CD4-positive, CD25-positive, alpha-beta regulatory T cell (primary cell): ENCODE measurements at places on chromosomes 3 and 15. TPM values are rescaled to one million over a fixed set of nuclear protein-coding genes. Genes with fewer than 3 reads are reported as not detected.

The UPK1B gene
- not detected for total RNA-seq

The LRRIQ4 gene
- not detected for total RNA-seq

The CTXND1 gene
- total RNA-seq = not detected

The PLA2G4E gene
- not detected for total RNA-seq

The XCR1 gene
- total RNA-seq = not detected

The FGF12 gene
- total RNA-seq = not detected

DNA sequence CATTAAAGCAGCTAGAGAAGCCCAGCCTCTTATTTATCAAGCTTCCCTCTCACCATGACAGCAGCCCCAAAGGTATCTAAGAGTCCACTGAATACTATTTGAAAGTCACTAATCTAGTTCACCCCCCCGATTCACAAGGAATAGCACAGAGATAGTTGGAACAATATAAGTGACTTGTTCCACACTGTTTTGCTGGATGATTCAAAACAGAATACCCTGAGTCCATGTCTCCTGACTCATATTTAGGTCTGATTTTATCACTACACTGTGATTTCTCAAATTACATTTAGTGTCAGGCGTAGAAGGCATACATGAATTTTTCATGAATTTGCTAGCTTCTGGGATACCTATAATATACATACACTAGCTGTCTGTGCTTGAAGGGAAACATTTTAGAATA lies 18.7 kb upstream of the EOGT start:
- H3K4me3 ChIP-seq = no peak overlapping the region
- H3K27ac ChIP-seq = no peak overlapping the region
- H3K4me1 ChIP-seq = no peaks in the 10 kb centered on the region

DNA sequence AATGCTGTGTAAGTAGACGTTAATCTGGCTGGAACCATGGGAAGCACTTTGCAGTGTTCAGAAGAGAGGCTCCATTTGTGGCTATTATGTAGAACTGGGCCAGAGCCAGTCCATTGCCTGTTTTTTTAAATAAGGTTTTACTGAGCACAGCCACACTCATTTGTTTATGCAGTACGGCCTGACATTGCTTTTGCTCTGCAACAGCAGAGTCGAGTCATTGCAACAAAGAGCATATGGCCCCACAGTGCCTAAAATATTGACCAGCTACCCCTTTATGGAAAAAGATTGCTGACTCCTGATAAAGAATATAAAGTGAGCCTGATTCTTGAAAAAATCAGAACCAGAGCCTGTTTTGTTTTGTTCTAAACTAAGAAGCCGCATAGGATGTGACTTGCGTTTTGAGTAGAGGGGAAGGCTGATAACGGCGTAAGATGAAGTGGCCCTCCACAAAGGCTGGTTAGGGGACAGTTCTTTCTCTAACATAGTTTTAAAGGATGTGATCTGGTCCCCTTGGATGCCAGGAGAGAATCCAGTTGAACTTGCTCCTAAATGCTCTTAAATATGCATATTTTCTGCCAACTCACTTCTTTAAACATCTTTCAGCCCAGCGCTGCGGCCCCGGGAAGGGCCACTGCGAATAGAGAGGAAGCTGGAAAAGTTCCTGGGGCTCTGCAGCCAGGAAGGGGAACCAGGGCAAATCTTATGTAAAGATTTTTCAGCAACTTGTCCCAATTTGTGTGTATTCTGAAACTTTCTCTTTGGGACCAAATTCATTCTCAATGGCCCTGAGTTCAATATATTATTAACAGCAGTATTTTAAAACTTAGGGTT lies 64.5 kb downstream of the GLDN start:
- H3K4me3 ChIP-seq = no peak overlapping the region
- H3K4me1 ChIP-seq = no peaks in the 10 kb centered on the region
- H3K27me3 ChIP-seq = no peaks in the 10 kb centered on the region
- no peaks in the 10 kb centered on the region for H3K36me3 ChIP-seq

- peak; percentile 58 for DNase-seq
- peak overlapping the region; percentile 46 for H3K4me3 ChIP-seq
- no peaks in the 10 kb centered on the region for H3K36me3 ChIP-seq
- no peaks in the 10 kb centered on the region for H3K27me3 ChIP-seq
Measured at GRCh38 chr15:38666865-38667510, 102.4 kb upstream of the RASGRP1 start.

GRCh38 chr15:66982250-66982649 lies 83.2 kb upstream of the SMAD3 start:
- no peak for DNase-seq
- H3K27ac ChIP-seq = no peak overlapping the region
- H3K4me1 ChIP-seq = no peaks in the 10 kb centered on the region

DNA sequence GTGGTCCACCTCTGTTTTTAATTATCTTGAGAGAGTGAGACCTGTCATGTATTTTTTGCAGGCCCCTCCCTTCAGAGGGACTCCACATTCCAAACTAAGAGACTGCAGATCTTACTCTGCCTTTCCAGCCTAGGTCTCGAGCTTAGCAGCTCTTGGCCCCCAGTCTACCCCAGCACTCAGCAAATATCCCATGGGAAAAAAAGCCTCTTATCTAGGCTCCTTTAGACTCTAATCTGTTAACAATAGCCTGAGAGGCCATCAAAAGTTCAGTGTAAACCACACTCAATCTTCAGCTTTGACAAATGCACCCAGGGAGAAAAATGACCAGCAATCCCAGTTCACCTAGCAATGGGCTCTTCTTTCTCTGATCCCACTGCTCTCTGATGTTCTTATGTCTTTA lies 8.6 kb upstream of the BLM start:
- no peak overlapping the region for H3K27ac ChIP-seq
- no peaks in the 10 kb centered on the region for H3K36me3 ChIP-seq
- H3K4me1 ChIP-seq = no peaks in the 10 kb centered on the region
- H3K27me3 ChIP-seq = no peaks in the 10 kb centered on the region
- DNase-seq = no peak

GRCh38 chr3:181497358-181497757 lies 214.4 kb upstream of the SOX2 start:
- no peaks in the 10 kb centered on the region for H3K27me3 ChIP-seq
- H3K27ac ChIP-seq = no peak overlapping the region
- DNase-seq = no peak
- H3K36me3 ChIP-seq = no peaks in the 10 kb centered on the region
- H3K4me3 ChIP-seq = no peak overlapping the region
- no peaks in the 10 kb centered on the region for H3K4me1 ChIP-seq

GRCh38 chr3:159786489-159787177 lies 202.0 kb upstream of the IL12A start:
- no peaks in the 10 kb centered on the region for H3K4me1 ChIP-seq
- no peaks in the 10 kb centered on the region for H3K27me3 ChIP-seq
- no peak for DNase-seq

GRCh38 chr3:171058058-171058457 lies 31.5 kb upstream of the SLC2A2 start:
- no peak for DNase-seq
- no peak overlapping the region for H3K27ac ChIP-seq
- H3K36me3 ChIP-seq = peaks cover 12% of the 10 kb centered on the region
- no peak overlapping the region for H3K4me3 ChIP-seq

GRCh38 chr15:85708402-85708941 lies 86.3 kb downstream of the KLHL25 start:
- no peak for DNase-seq
- H3K4me1 ChIP-seq = peaks cover 63% of the 10 kb centered on the region
- no peaks in the 10 kb centered on the region for H3K27me3 ChIP-seq
- peak overlapping the region; percentile 89 for H3K4me3 ChIP-seq

DNA sequence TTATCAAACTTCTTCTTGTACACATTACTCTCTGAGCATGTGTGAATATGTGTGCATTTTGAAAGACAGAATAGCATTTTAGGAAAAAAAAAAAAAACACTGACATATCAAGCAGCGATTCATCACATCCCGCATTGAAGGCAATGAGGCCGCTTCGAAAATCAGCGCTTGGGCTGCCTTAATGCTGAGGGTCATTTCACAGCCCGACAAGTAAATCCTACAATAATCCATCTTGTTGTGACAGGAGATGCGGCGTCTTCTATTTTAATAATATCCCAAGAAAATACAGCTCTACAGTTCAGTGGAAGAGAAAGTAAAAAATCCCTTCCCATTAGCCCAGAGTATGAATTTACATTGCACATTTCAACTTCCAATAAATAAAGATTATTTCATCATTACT lies 389.2 kb upstream of the GRM7 start:
- H3K4me1 ChIP-seq = no peaks in the 10 kb centered on the region
- H3K27ac ChIP-seq = no peak overlapping the region
- no peak for DNase-seq
- no peak overlapping the region for H3K4me3 ChIP-seq

- H3K27me3 ChIP-seq = no peaks in the 10 kb centered on the region
- no peak for DNase-seq
- no peaks in the 10 kb centered on the region for H3K36me3 ChIP-seq
- no peaks in the 10 kb centered on the region for H3K4me1 ChIP-seq
- no peak overlapping the region for H3K27ac ChIP-seq
Measured at GRCh38 chr3:73216310-73216709, 154.9 kb downstream of the EBLN2 start.

- no peak overlapping the region for H3K27ac ChIP-seq
- H3K4me1 ChIP-seq = no peaks in the 10 kb centered on the region
- no peaks in the 10 kb centered on the region for H3K36me3 ChIP-seq
- no peaks in the 10 kb centered on the region for H3K27me3 ChIP-seq
- no peak for DNase-seq
Measured at GRCh38 chr15:74339371-74339770, 28.1 kb downstream of the CYP11A1 start.

DNA sequence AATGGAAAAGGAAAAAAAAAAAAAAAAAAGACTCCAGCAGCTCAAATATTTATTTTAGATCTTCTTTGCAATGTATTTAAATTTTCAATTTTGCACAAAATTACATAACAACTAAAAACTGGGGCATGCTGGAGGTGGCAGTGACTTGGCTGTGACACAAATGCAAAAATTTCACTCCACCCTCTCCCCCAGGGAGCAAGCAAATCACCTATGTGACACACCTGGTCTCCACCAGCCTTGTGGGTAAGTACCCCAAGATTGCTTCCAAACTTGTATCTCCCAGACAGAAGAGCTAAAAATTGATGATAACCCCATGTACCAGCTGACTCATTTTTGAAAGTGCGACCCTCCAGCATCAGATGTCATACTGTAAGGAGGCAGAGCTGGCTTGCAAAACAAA lies 32.0 kb downstream of the UBE3A start:
- H3K36me3 ChIP-seq = peaks cover 46% of the 10 kb centered on the region
- H3K4me1 ChIP-seq = no peaks in the 10 kb centered on the region
- no peak for DNase-seq
- no peaks in the 10 kb centered on the region for H3K27me3 ChIP-seq

DNA sequence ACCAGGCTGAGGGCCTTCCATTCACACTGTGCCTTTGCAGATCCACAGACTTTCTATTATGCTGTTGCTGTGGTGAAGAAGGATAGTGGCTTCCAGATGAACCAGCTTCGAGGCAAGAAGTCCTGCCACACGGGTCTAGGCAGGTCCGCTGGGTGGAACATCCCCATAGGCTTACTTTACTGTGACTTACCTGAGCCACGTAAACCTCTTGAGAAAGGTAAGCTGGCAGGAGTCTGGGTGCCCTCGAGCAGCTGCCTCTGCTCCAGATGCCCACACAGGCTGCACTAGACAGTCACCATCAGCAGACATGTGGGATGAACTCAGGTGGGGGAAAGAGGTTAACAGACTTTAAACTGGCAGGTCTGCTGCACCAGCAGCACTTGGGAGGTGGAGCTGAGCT lies 8.3 kb downstream of the TF start:
- no peak for DNase-seq
- H3K36me3 ChIP-seq = no peaks in the 10 kb centered on the region
- no peaks in the 10 kb centered on the region for H3K4me1 ChIP-seq
- H3K27ac ChIP-seq = no peak overlapping the region
- no peak overlapping the region for H3K4me3 ChIP-seq

- H3K4me1 ChIP-seq = peaks cover 19% of the 10 kb centered on the region
- H3K36me3 ChIP-seq = no peaks in the 10 kb centered on the region
Measured at GRCh38 chr3:141373768-141374526, 5.6 kb downstream of the ZBTB38 start.

DNA sequence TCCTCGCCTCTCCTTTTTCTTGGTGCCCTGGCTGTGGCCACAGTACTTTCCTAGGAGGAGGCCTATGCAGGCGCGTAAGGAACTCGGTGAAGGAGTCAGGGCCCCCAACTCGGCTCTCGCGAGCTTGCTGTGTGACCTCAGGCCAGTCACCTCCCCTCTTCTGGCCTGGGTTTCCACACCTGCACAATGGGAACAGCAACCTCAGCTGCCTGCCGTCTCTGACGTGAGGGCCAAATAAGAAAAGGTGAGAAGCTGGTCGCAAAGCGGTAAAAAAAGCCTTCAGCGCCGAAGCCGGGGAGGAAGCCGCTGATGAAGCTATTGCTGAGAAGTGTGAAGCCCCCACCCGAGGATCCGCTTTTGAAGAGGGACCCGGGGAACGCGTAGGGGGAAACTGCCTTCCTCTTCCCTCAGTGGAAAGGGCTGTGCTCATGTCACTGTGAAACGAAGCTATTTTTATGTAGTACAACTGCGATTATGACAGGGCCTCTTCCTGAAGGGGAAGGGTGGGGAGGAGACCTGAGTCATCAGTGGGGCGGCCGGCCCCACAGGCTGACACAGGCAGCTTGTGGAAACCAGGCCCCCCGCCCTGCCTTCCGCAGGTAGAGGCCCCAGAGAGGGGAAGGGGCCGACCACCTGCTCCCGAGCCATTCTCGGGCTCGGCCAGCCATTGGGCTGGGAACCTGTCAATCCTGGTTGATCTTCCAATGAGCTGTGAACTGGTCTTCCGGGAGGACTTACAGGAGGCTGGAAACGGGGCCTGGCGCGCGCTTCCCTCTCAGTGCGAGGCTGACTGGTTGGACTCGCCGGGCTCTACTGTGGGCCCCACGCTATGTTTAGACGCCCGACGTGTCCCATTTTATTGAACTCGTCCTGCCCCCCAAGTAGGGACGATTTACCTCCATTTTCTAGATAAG lies 18.0 kb upstream of the ANKDD1A start:
- H3K27me3 ChIP-seq = no peaks in the 10 kb centered on the region
- H3K36me3 ChIP-seq = no peaks in the 10 kb centered on the region
- DNase-seq = peak; percentile 99
- H3K4me3 ChIP-seq = peak overlapping the region; percentile 76
- H3K27ac ChIP-seq = peak overlapping the region; percentile 98

GRCh38 chr15:61314427-61314826 lies 85.3 kb upstream of the RORA start:
- no peaks in the 10 kb centered on the region for H3K27me3 ChIP-seq
- H3K4me1 ChIP-seq = no peaks in the 10 kb centered on the region
- no peaks in the 10 kb centered on the region for H3K36me3 ChIP-seq
- no peak for DNase-seq
- no peak overlapping the region for H3K27ac ChIP-seq

DNA sequence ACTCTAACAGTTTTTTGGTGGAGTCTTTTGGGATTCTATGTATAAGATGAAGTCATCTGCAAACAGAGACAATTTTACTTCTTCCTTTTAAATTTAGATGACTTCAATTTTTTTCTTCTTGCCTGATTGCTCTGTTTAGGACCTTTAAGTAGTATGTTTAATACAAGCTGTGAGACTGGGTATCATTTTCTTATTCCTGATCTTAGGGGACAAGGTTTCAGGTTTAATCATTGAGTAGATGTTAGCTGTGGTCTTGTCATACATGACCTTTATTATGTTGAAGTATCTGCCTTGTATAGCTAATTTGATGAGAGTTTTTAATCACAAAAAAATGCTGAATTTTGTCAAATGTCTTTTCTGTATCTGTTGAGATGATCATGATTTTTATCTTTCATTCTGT lies 20.6 kb downstream of the GRM2 start:
- no peaks in the 10 kb centered on the region for H3K36me3 ChIP-seq
- no peak overlapping the region for H3K4me3 ChIP-seq
- H3K4me1 ChIP-seq = no peaks in the 10 kb centered on the region
- no peaks in the 10 kb centered on the region for H3K27me3 ChIP-seq
- H3K27ac ChIP-seq = no peak overlapping the region
- no peak for DNase-seq
